Peyer's patch (tissue), 4 donors: ENCODE measurements at places on chromosomes 3 and 15. TPM values are rescaled to one million over a fixed set of nuclear protein-coding genes. Genes with fewer than 3 reads are reported as not detected.

DNA sequence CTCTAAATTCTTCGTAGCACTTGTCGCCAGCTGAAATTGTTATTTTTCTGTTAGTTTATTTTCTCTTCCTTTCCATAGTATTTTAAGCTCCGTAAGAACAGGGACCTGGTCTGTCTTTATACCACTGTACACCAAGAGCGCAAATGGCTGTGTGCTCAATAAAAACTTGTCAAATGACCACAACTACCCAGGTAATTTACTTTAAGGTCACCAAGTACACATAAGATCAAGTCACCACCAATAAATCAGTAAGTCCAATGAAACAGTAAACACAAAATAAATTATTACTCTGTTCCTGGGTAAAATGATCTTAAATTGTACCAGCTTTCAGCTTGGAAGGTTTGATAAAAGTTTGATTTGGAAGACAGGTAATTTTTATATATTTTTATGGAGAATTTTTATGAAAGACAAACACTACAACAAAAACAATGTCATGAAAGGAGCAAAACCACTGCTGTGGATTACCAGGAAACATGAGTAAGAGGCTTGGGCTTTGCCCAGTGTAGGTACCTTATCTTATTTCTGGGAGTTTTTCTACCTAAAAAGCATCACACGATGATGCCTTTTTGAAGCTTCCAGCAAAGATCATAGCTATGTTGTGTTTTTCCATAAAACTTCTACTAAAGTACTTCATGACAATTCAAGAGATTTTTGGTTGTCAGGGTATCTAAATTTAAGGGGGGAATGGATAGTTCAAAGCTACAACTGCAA lies 406.8 kb downstream of the SHQ1 start:
- no peak for DNase-seq

GRCh38 chr3:170244576-170244975 lies 22.4 kb downstream of the PRKCI start:
- DNase-seq = no peak

DNA sequence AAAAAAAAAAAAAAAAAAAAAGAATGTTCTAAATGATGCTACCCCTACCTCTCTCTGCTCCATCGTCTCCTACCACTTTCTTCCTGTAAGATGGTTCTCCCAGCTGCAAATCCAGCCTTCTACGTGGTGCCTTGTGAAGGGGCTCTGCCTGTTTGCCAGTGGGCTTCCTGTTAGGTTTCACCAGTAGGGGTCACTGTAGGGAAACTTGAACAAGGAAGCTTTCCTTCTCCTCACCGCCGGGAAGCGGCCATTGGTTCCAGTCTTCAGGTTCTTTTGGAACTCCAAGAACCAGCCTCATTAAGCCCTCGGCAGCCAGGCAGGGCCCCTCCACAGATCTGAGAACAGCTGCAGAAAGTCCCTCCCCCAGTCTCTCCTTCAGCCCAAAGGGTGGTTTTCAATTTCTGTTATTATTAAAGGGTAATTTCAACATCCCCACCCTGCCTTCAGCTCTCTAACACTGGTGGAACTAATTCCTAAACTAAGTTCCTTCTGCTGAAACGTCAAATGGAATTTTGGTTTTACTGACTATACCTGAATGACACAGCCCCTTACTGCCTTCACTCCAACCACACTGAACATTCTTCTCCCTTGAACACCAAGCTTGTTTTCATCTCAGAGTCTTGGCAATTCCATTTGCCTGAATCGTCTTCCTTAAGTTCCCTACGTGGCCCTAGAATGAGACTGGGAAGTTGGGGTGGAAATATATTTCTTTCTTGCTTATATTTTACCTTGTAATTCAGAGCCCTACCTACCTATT lies 13.5 kb downstream of the MCCC1 start:
- no peak for DNase-seq

- no peak for DNase-seq
These were observed 29.8 kb downstream of the FSTL1 start for GRCh38 chr3:120420928-120421551.

- DNase-seq = no peak
These were observed 22.7 kb downstream of the ARHGEF26 start for GRCh38 chr3:154143873-154144272.

DNA sequence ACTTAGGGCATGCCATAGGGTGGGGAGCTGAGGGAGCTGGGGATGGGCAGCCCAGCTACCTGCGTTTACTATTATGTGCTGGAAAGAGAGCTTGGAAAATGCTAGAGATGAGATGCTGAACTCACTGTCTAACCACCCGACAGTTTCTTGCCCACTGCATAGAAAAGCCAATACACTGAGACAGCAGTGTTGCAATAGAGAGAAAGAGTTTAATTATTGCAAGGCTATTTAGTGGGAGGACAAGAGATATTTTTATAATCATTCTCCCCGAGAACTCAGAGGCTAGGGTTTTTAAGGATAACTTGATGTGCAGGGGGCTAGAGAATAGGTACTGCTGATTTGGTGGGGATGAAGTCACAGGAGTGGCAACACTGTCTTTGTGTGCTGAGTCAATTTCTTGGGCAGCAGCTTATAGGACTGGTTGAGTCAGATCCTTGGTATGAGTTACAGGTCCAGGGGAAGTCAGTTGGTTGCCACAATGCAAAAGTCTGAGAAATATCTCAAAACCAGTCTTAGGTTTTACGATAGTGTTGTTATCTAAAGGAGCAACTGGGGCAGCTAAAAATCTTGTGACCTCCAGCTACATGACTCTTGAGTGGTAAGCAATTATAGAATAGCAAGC lies 205.9 kb downstream of the GABRG3 start:
- no peak for DNase-seq

DNA sequence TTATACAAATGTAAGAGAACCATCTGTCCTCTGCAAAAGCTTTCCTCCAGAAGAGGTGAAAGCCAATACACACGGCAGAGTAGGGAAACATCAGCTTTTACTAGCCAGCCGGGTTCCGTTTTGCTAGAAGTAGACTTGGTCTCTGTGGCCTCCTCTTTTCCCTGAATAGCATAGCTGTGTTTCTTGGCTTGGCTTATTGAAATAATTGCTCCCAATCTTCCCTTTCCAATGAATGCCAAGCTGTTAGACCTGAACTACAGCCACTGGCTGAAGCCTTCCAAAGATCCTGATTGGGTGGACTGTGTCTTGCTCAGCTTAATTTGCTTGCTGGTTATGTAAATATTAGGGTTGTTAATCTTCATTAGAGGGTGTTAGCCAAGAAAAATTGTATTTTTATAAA lies 157.8 kb upstream of the ROPN1 start:
- DNase-seq = no peak

DNA sequence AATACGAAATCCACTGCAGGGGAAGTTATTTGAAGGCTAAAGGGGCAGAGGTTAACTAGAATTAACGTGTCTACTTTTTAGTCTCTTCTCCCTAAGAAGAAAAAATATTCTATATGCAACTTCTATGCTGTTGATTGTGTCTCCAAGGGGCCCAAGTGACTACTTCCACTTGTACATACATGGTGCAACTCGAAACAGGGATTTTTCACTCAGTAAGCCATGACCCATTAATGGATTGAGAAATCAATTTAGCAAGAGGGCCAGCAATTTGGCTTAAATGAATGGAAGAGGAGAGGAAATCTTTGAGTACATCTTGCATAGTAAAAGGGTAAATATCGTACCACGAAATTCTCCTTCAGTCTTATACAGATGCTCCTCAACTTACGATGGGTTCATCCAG lies 151.1 kb upstream of the HES1 start:
- no peak for DNase-seq

Gene DPPA2
- total RNA-seq = not detected

Gene SPESP1
- total RNA-seq = not detected

Gene CLEC3B
- total RNA-seq = 40.9 TPM

Gene SI
- total RNA-seq = 1,584 TPM
